WTC11 (cell line): ENCODE measurements at places on chromosomes 13 and 19.

- no peak for DNase-seq
Measured at GRCh38 chr13:112938680-112939079, 30.3 kb upstream of the MCF2L start.

- DNase-seq = no peak
Measured at GRCh38 chr19:5424192-5424973, 30.8 kb upstream of the ZNRF4 start.

DNA sequence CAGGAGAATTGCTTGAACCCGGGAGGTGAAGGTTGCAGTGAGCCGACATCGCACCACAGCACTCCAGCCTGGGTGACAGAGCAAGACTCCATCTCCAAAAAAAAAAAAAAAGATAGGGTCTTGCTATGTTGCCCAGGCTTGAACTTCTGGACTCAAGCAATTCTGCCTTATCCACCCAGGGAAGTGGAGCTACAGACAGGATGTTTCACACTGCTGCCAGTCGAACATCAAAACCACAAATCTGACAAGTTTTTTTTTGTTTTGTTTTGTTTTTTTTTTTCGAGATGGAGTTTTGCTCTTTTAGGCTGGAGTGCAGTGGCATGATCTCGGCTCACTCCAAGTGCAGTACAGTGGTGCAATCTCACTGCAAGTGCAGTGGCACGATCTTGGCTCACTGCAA is 10.8 kb downstream of the XPO4 start:
- no peak for DNase-seq

DNA sequence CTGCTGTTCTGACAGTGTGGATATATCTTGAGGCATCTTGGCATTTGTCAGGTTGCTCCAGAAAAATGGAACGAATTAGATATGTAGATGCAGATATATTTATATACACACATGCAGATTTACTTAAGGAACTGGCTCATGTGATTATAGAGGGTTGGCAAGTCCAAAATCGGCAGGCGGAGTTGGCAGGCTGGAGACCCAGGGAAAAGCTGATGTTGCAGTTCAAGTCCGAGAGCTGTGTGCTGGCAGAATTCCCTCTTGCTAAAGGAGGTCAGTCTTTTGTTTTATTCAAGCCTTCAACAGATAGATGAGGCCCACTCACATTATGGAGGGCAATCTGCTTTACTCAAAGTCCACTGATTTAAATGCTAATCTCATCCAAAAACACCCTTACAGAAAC is 24.4 kb upstream of the CSNK1A1L start:
- no peak for DNase-seq

GRCh38 chr19:6925386-6925785 is 38.0 kb downstream of the ADGRE1 start:
- DNase-seq = no peak

GRCh38 chr13:92436924-92437323 is 789.7 kb upstream of the GPC6 start:
- no peak for DNase-seq

DNA sequence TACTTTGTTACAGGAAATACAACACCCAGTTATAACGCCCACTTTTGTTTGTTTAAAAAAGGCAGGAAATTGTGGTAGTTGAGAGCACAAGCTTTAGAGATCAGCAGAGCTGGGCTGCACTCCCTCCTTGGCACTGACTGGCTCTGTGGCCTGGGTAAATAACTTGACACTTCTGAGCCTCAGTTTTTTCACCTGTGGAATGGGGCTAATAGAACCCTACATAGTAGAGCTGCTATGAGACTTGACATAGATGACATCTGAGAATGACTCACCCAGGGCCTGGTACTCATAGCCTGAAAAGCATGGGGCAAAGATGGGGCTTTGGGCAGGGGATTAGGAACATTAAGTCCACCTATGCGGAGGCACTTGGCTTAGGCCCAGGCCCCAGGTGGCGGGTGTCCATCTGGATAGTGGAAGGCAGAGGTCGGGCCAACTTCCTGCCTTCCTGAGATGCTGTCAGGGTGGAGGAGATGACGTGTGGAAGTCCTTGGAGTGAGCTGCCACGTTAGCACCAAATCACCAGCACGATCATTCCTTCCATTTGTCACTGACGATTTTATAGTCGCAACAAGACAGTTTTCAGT is 159.1 kb downstream of the KATNAL1 start:
- DNase-seq = no peak

DNA sequence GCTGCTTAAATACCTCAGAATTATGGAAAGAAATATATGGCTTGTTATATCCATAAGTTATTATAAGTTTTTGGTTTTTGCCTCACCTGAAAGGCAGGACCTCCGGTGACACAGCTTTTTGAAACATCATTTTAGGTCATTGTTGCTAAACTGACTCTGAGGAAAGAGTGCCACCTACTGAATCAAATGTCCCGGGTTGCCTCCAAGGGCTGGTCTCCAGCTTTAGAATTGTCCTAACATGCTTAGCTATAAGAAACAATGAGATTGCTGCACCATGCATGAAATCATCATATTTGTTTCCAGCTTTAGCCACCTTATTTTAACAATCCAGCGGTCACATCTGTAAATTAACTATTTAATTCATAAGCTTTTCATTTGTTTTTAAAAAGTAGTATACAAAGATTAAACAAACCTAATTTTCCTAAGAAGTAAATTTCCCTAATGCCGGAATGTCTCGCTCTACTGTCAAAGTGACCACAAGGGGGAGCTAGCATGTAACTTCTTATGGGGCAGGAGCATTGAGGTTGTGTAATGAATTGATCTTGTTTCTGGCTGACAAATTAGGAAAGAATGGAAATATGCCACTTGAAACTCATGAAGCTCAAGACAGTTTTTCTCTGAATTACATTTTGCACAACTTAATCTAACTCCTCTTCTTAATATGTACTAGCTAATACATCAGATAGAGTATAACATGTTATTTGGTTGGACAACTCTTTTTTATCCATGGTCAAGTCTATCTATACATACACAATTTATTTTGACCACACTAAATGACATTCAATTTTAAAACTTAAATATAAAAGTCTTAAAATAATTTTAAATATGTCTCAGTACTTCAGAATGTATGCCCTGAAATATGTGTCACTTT is 6.7 kb upstream of the PCDH17 start:
- DNase-seq = peak; percentile 49

DNA sequence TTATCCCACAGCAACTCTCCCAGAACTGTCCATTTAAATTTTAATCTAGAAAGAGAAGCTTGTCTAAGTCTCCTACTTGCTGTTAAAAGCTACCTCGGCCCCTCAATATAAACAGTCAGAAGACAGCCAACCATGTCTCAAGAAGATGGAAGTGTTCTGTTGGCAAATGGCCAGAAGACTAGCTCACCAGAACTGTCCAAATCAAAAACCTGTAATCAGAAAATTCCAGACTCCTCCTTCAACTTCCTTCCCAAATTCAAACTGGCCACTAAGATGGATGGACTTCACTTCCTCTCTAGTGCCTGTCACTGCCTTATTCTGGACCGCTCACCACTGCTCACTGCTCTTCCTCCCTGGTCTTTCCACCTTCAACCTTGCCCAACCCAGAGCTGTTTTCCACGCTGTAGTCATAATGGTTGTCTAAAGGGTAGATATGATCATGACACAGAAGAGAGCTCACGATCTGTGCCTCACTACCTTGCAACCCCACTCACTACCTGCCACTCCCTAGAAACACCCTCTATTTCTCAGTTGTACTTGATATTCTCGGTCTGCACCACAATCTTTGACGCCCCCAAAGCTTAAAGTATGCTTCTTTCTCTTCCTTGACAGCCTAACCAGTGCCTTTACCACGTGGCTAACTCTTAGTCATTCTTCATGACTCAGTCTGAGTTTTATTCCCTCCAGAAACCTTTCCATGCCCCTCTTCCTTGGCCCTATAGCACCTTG is 9.2 kb downstream of the FGF14 start:
- no peak for DNase-seq

DNA sequence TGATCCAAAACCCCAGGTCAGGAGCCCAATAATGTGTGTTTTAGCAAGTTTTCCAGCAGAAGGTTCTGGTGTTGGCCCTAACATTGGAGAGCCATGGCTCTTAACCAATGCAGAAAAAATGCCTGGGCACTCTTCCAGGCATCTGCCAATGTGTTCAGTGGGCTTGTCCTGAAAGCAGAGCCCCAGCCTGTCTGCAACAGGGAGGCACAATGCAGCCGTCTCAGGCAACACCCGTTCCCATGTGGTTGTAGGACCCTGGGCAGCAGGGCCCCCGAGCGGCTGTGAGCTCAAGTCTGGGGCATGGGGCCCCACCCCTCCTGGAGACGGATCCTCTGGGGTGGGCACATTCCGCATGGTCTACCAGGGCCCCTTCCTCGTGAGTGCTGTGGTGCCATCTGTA is 58.1 kb upstream of the SIAH3 start:
- no peak for DNase-seq

GRCh38 chr19:38316477-38317067 is 825 bp upstream of the YIF1B start:
- no peak for DNase-seq

DNA sequence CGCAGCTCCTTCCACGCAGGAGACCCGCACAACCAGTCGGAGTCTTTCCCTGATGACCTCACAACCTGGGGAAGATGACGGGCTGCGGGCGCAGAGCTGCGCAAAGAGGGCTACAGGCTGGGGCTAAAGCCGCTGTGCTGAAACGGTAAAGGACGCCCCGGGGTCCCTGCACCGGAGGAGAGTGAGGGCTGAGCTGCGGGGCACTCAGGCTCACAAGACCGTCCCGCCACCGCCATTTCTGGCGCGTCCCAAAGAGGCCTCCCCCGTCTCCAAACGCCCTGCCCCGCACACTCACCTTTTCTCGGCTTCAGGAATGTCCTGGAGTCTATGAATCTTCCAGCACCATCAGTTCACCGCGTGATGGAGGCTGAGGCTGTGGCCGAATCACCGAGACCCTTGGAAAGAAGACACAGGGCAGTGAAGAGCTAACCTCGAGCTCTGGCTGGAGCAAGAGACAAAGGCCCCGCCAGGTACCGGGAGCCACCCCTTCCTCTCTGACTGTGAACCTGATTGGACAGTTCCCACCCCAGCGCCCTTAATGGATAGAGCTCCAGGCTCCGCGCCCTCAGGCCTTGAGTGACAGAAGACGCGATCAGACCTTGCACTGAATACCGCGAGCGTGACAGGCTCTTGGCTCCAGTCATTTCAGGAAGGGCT is 41.8 kb upstream of the ZNF429 start:
- DNase-seq = peak; percentile 85

DNA sequence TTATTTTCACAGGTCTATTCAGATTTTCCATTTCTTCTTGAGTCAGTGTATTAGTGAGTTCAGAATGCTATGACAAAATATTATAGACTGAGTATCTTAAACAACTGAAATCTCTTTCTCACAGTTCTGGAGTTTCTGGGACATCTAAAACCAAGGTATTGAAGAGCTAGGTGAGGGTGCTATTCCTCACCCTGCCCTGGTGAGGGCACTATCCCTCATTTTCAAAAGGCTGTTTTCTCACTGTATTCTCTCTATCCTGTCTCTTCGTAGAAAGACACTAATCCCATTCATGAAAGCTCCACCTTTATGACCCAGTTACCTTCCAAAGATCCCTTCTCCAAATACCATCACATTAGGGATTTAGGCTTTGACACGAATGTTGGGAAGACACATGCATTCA is 1617.1 kb downstream of the PCDH9 start:
- DNase-seq = peak; percentile 11

GRCh38 chr13:26062853-26063444 is 11.1 kb upstream of the SHISA2 start:
- no peak for DNase-seq

DNA sequence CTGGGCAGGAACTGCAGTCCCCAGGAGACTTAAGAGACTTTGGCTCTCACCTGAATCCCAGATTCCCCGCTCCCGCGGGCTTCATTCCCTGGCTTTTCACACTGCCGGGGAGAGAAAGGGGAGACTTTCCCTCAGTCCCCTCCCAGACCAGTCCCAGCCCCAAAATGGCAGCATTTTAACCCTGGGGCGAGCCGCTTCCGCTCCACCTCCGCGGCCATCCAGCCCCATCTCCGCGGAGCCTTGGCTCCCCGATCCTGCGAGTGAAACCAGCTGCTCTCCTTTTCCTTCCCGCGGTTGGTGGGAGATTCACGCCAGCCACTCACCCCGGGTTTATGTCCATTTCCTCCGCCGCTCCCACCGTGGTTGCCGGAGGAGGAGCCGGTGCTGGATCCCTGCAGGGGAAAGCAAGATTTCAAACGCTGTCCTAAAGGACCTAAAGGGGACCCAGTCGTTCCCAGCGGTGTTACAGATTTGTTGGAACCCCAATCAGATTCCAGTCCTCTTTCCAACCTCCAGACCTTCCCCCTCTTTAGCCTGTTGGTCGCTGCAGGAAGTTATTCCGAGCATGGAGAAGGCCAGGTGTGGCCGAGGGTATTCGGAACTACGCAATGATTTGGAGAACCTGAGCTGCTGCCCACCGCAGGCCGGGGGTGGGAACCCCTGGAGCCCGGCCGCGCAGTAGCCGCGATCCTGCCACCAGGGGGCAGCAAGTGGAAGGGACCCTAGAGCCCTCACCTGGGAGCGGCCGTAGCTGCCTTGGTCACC is 3.4 kb downstream of the DMKN start:
- DNase-seq = peak; percentile 97

DNA sequence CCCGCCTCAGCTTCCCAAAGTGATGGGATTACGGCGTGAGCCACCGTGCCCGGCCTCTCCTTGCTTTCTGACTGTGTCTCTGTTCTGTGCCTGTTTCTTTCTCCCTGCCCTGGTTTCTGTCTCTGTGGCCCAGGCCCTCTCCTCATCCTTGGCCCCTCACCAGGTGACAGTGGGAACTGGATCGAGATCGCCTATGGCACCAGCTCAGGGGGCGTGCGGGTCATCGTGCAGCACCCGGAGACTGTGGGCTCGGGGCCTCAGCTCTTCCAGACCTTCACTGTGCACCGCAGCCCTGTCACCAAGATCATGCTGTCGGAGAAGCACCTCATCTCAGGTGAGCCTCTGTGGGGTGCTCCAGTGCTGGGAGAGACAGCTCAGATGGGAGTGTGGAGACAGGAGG is 9.9 kb downstream of the SHKBP1 start:
- DNase-seq = no peak

DNA sequence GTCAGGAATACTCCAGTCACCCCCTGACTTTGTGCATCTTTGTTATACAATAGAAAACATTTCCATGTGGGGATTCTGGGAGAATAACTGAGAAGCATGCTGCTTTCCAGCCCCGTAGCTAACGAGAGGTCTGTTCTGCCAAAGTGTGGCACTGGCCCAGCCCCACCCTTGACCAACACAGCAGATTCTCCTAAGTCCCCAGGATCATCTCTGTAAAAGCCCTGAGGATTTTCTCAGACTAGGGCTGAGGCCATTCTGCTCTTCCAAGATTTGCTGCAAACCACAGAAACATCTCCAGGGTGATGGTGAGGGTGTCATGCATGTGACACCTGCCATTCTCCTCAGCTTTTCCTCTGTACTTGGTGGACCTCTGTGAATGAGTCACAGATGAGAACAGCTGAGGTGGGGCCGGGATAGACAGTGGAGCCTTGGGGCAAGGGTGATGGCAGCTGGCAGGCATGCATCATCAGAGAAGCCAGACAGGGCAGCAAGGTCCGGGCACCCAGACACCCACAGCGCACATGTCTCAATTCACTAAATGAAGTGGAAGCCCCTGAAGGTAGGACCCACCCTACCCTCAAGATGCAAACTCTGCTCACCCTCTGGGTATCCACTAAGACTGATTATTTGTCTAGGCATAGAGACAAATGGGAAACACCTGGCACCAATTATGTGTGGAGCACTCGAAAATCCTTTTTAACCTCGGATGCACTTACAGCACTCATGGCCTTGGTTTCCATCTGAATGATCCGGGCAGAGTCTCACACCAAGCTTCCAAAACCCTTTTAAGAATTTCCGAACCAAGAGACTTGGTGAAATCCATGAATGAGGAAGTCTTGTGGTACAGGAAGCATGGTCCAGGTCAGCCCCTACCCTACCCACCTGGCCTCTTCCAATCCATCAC is 20.1 kb upstream of the DOCK9 start:
- DNase-seq = no peak

- DNase-seq = no peak
Measured at GRCh38 chr13:41694545-41695301, 237.4 kb downstream of the RGCC start.
